ENCODE measurements at places on chromosomes 2 and 18.

DNA sequence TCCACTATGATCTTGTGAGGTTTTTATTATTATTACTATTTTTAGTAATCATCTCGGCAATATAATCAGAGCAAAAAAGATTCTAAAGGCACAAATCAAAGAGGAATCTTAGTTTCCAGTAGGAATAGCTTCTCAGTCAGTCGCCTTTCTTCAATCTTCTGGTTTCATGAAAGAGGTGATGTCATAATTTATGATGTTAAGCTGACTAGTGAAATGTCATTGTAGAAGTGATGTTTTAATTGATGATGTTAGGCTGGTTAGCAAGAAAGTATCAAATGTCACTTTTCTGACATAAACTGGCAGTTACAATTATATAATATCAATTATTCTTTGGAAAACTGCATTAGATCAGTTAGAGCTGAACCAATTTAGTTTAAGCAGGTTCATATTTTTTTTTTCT is 476.7 kb upstream of the ETAA1 start:
- DNase-seq: no peak

GRCh38 chr2:227472265-227473121 is 537 bp downstream of the AGFG1 start:
- DNase-seq: peak; percentile 26

DNA sequence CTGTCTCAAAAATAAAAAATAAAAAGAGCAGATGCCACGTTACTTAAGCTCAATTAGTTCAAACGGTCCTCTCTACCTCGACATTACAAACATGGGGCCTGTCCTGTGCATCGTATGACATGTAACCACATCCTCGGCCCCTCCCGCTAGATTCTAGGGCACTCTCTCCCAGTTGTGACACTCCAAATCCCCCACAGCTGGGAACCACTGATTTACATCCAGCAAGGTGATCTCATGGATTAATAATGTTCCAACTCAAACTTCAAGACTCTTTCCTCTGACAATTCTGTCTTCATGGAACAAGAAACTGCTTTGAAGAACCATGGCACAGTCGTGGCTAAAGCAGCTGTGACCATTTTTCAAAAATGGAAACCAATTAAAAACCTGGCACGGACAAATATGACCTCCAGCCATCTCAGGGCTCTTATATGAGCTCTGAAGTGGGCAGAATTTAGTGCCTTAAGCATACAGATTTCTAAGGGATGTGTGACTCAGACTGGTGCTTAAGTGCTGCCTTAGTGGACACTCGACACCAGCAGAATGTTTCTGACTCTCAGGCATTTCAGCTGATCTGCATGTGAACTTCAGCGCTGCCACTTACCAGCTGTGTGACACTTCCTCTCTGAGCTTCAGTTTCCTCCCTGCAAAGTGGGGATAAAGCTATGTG is 31.7 kb upstream of the ASAP2 start:
- no peak for DNase-seq

DNA sequence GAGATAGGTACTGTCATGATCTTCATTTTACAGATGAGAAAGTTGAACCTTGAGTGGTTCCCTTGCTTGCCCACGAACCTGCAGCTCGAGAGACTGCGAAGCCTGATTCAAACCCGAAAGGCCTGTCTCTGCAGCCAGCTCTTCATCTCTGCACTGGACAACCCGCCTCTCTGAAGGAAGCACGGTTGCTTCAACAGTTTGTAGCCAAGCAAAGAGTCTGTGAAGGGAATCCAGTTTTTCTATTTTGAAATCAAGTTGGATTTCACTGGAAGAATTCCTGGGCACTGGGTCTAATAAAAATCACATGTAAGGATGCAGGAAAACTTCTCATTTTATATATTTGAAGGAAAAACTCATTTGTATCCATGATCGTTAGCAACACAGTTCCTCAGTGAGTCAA is 21.3 kb upstream of the ICOS start:
- no peak for DNase-seq

- no peak for DNase-seq
Measured at GRCh38 chr2:222671259-222672067, at the start of gene MOGAT1. Gene MOGAT1, plus strand, starts transcription at chr2:222671658. Its CDS starts 128 bp downstream, at chr2:222671786.

DNA sequence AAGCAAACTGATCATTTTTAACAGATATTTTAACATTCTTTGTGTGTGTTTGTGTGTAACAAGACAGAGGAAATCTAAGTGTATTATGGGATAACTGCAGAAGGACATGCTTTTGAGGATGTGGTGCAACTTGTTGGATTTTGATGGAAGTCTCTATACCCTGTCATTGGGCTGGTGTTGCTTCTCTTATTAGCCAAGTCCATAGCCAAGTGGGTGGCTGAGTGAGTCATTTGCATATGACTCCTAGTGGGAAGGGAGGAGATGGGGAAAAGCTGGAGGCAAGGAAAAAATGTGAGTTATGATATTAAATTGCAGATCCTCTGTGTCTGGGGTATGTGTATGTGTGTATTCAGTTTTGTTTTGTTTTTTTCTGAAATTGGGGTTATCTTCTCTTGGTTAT is 879.9 kb downstream of the DCC start:
- no peak for DNase-seq

GRCh38 chr2:29921560-29921915 is at the start of gene ALK:
Gene ALK, minus strand, starts transcription at chr2:29921586. Its CDS starts 927 bp downstream, at chr2:29920659.
- peak; percentile 59 for DNase-seq

- no peak for DNase-seq
Measured at GRCh38 chr2:63046552-63046951, 4.1 kb upstream of the OTX1 start.

DNA sequence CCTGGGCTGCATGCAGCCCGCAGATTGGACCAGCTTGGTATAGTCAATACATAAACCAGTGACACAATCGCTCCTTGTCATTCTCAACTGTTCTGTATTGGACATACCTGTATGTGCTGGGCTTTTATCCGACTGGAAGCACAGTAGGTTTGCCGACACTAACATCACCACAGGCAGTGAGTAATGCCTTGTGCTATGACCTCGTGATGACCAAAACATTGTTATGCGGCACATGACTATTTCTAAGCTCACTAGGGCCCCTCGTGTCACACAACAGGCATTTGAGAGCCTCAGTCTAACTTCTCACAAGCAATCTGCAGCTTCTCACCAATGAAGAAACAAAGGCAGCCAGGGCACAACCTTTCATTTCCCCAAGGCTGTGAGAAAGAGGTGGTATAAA is 320.8 kb downstream of the AFF3 start:
- DNase-seq: no peak

GRCh38 chr18:73933685-73934084 is 213.9 kb downstream of the FBXO15 start:
- DNase-seq: no peak

- no peak for DNase-seq
Measured at GRCh38 chr2:136212426-136213378, 94.8 kb upstream of the CXCR4 start.

DNA sequence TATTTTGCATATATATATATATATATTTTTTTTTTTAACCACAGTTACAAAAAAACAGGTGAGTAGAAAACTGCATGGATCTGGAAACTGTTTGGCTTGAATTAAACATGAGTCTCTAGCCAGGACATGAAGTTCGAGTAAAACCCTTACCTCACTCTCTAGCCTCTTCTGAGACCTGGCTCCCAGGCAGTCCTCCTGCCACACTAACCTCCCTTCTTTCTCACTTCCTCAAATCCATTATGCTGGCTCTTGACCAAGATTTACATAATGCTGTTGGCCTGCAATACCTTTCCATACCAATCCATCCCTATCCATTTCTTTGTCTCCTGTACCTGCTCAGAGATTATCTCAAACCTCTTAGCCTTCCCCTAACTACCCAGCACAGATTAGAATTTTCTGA is 34.0 kb downstream of the PIGN start:
- no peak for DNase-seq

- no peak for DNase-seq
Measured at GRCh38 chr2:11508279-11508678, 25.6 kb upstream of the GREB1 start.

DNA sequence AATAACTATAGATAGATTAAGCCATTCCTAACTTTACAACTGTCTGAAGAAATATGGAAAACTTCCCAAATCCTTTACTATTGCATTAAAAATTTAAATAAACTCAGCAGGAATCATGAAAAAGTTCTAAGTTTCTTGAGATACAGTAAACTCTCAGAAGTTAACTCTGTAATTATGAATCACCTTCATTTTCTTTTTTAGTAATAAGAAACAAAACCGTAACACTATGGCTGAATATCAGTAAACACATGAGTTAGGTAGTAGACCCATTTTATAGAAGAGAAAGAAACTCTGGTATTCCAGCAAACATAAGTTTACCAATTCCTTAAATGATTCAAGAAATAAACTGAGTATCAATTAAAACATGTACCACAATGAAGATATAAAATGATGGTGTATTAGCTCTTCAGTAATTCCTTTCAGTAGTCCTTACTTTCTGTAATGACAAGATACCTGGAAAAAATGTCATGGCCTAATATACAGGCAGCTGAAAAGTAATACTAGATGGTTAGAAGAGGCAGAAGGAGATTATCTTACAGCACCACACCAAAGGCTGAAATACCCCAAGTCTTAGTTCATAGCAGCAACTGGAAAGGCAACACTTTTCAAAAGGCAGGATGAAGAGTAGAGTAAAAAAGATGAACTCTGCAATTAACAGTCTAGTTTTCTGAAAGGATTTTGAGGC is 11.5 kb downstream of the TRIP12 start:
- no peak for DNase-seq

- DNase-seq: no peak
Measured at GRCh38 chr2:109345653-109346480, 216.9 kb downstream of the SH3RF3 start.

- DNase-seq: no peak
Measured at GRCh38 chr2:168939918-168940317, 38.8 kb downstream of the G6PC2 start.

DNA sequence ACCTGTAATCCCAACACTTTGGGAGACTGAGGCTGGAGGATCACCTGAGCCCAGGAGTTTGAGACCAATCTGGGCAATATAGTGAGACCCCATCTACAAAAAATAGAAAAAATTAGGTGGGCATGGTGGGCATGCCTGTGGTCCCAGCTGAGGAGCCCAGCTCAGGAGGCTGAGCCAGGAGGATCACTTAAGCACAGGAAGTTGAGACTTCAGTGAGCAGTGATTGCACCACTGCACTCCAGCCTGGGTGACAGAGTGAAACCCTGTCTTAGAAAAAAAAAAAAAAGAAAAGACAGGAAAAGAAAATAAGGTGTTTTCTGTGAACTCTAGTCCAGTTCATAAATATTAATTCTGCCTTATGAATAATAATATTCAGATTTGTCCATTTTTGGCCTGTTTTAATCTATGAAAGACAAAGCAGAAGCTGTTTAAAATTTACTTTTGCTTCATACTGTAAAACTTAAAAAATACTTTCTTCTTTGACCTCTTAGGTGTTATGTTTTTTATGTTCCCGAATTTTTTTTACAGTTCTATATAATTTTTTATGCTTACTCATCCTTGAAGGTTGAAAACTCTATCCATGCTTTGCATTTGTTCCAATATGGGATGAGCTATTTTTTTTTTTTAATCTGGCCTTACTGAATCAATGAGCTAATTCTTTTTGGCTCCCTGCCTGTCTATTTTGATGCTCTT is 8.4 kb upstream of the ANXA4 start:
- no peak for DNase-seq

DNA sequence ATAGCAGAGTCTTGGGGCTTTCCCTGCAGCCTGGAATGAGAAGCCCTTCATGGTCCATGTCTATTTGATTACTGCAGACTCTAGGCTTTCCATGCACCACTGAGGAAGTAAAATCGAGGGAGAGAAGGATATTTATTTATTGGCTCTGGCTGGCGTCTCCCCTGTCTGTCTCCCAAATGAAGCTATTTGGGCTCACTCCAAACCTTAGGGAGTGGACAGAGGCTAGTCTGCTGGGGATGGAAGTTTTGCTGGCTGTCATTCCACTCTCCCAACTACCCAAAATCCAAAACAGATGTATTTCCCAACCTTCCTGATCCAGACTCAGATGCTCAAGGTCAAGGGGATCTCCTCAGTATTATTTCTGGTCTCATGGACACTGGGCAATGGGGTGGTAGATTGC is 33.7 kb downstream of the TMEM17 start:
- DNase-seq: no peak

DNA sequence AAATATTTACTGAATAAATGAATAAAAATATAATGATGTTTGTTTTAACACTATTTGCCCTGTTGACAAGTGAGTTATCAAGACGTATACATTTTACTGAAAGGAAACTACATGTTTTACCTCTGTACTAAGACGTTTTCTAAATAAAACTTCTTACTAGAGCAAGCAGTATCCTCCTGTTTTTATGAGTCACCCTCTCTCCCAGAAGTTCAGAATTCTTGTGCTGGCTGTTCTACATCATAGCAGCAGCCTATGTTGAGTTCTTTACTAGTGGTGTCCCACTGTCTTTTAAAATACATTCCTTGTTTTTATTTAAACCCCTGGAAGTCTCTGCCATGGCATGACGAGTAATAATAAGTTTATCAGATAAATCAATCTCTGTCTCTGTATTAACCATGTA is 297.4 kb downstream of the CALCRL start:
- DNase-seq: no peak

DNA sequence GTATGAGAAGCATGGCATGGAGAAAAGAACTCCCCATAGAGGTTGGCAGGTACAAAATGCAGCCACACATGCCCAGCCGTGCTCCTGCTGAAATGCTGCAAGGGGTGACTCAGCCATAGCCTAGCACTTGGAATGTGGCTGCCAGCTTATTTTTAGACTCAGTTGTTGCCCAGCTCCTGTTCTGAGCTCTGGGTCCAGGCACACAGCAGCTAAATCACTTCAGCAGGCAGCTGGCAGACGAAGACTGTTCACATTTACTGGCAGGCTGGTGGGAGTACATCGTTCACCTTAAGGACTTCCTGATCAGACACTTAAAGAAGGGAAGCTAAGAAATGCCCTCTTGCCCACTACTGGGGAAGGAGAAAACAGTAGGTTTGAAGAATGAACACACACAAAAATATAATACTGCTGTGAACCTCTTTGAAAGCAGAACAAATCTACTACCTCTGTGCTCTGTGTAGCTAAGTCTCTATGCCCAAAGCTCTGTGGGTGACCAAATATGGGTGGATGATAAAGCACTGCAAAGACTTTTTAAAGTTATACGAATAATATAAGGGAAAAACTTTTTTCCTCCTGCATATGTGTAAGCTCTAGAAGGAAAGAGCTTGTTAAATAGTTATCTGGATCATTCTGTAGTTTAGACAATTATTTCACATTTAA is 146.1 kb downstream of the LNPK start:
- no peak for DNase-seq

DNA sequence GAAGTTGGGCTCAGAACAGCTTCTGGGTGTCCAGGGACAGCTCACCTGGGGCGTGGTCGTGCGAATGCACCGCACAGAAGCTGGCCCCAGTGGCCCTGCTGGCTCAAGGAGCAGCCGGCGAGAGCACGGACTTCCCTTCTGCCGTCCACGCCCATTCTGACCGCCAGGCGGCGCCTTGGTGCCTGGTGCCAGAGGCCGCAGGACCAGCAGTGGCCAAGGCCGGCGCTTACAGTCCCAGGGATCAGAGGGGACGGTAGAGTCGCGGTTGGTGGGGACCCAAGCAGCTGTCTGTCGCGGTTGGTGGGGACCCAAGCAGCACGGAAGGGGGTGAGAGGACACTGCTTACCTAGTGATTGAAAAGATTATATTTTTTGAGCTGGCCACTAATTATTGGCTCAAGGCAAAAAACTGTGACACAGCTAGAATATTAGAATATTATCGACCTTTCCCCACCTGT is 25.7 kb downstream of the NPPC start:
- DNase-seq: peak; percentile 20

- DNase-seq: no peak
Measured at GRCh38 chr2:15298770-15299169, 262.4 kb downstream of the NBAS start.

GRCh38 chr2:163859951-163860350 is 124.1 kb upstream of the FIGN start:
- DNase-seq: no peak
